ENCODE measurements at places on chromosomes 12 and 14.

- no peak for DNase-seq
These were observed 1012.1 kb downstream of the BCL11B start for GRCh38 chr14:98259881-98260280.

DNA sequence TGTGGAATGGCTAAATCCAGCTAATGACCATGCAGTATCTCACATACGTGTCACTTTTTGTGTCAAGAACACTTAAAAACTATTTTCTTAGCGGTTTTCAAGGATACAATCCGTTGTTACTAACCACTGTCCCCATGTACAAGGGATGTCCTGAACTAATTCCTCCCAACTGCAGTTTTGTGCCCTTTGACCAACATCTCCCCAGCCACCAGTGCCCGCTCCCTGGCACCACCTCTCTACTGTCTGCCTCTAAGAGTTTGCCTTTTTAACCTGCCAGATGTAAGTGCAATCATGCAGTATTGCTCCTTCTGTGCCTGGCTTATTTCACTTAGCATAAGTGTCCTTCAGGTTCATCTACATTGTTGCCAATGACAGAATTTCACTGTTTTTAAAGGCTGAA lies 315.7 kb downstream of the TMEM121 start:
- DNase-seq, result no peak

DNA sequence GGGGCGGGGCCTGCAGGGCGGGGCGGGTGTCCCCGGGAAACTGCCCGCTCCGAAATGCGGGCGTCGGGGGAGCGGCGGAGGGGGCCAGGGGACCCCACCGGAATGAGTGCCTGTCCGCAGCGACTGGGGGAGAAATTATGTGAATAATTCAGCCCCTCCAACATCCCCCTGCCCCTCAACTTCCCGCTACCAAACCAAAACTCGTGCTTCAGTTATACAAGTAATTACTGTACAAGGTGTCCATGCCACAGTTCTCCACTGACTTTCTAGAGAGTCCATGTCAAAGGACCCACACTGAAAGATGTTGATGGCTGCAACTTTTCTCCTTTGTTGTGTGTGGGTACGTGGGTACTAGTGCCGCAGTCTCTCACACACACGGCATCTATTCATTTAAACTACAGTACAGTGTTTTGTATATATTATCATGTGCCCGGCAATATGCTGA lies 414 bp upstream of the CDK17 start:
- peak; percentile 43 for DNase-seq

GRCh38 chr12:2583642-2584401 lies 210.9 kb upstream of the FKBP4 start:
- no peak for DNase-seq

- no peak for DNase-seq
These were observed 90.9 kb upstream of the DCN start for GRCh38 chr12:91273560-91273959.

DNA sequence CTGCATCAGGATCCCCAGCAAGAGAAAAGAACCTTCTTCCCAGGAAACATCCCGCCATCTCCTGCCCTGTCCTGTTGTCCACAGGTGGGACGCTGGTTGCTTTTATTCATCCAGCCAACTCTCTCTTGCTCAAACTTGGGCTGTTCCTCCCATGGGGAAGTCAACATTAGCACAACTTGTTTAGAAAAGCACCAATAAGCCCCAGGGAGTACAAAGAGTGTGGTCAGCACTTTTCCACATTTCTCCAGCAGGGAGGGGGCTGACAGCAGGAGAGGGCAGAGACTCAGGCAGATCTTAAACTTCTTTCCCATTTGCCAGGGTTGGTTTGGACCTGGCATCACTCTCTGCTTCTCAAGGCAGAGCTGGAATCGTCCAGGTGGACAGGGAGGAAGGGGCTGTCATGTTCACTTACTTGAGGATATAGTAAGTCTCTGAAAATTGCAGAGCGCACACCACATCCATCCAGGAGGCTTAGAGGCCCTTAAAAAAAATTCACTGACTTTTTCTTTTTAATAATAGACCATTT lies 74.9 kb downstream of the RBM19 start:
- DNase-seq, result no peak

DNA sequence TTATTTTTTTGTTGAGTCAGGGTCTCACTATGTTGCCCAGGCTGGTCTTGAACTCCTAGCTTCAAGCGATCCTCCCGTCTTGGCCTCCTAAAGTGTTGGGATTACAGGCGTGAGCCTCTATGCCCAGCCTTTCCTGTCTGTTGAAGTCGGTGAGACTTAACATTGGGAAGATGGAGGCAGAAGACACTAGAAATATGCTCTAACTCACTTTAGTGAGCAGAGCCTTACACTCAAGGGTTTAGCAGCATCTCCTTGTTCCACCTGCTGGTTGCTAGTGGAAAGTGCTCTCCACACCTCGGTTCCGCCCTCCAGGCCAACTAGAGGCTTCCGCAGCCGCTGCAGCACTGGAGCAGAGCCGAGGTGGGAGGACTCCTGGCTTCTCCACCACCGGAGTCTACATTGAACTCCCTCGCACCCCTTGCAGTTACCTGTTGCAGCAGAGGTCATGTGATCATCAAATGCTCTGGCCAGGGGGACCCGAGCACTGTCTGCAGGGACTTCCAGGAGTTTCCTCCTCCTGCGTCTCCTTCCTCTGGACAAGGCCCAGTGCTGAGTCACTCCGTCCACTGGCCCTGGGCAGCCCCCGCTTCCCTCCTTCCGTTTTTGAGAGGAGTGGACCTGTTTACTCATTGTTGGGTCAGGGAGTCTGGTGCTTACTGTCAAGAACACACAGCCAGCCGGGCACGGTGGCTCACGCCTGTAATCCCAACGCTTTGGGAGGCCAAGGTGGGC lies 9.4 kb upstream of the HVCN1 start:
- peak; percentile 77 for DNase-seq

GRCh38 chr12:125214289-125214688 lies 149.1 kb downstream of the AACS start:
- DNase-seq, result no peak

- DNase-seq, result peak; percentile 82
These were observed 48.5 kb downstream of the VCPKMT start for GRCh38 chr14:50067723-50068495.

DNA sequence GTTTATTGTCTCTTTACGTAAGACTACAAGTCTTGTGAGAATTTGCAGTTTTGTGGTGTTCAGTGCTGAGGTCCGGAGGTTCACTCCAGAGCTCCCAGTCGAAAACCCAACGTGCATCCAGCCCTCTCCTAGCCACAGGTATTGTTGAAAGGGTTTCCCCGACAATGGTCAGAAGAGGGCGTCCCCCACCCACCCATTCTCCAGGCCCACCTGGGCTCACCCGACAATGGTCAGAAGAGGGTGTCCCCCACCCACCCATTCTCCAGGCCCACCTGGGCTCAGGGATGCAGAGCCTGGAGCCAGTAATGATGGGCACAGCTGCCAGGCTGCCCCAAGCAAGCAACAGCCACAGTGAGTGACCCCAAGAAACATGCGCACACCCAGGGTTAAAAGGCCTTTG lies 126.8 kb upstream of the EVL start:
- no peak for DNase-seq

DNA sequence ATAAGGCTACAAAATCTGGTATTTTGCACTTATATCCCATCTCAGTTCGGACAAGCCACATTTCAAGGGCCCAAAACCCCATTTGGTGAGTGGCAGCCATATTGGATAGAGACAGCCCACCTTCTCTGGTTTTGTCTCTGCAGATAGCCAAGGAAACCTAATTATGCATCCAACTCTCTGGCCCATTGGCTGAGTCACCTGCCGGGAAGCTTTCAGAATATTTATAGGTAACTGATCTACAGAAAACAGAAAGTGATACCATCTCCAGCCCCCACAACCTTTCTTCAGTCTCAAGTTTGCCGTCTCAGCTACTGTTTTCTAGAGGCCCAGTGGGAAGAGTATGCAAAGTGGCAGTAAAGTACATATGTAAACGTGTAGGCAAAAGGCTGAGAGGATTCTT lies 33.7 kb upstream of the PPP1CC start:
- DNase-seq, result no peak

GRCh38 chr12:65740506-65740872 lies 83.8 kb upstream of the HMGA2 start:
- no peak for DNase-seq

DNA sequence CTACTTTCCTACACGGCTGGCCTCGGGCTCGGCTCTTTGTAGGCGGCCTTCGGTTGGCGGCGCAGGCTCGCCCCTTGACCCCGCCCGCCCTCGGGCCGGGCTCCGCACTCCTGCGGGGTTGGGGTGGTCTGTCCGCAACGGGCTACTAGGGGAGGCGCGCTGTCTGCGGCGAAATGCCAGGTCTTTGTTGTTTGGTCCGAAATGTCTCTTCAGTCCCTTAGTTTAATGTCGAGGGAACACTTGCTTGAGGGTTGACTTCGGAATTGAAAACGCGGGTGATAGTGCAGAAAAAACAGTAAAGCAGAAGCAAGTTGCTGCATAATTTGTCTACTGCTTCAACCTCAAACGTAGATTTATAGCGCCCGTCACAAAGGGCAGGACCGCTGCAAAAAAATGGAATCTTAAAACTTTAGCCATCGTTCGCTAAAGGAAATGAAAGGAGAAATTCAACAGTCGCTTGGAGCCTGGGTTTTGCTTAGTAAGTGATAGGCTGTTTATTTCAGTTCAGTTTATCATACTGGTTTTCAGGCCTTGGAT lies 390 bp downstream of the JKAMP start:
- no peak for DNase-seq

Data from brain microvascular endothelial cell (primary cell).